Temporal lobe (tissue), 4 donors: ENCODE measurements at places on chromosomes 4 and X. TPM values are rescaled to one million over a fixed set of nuclear protein-coding genes. Genes with fewer than 3 reads are reported as not detected.

The RAB9B gene
- 33.2 TPM for total RNA-seq

The ENAM gene
- total RNA-seq, result not detected

The MAGEC1 gene
- total RNA-seq, result not detected

The AMTN gene
- not detected for total RNA-seq

The NR3C2 gene
- 5.2 TPM for total RNA-seq

The ARHGEF38 gene
- under 0.01 TPM for total RNA-seq

The ODAM gene
- not detected for total RNA-seq

The ADGRG4 gene
- not detected for total RNA-seq

The PLRG1 gene
- total RNA-seq, result 56.5 TPM

The CXCL10 gene
- total RNA-seq, result not detected

The TMEM154 gene
- total RNA-seq, result 0.25 TPM

The PABPC1L2A gene
- total RNA-seq, result 1.7 TPM

The JCHAIN gene
- total RNA-seq, result not detected

The XAGE5 gene
- total RNA-seq, result not detected

The UGT2A1 gene
- not detected for total RNA-seq

The SAGE1 gene
- not detected for total RNA-seq

The ARHGAP36 gene
- total RNA-seq, result under 0.01 TPM

The SEC24D gene
- 8.6 TPM for total RNA-seq

The UGT8 gene
- 4.9 TPM for total RNA-seq

The CITED1 gene
- total RNA-seq, result 3.2 TPM

The SLC9B1 gene
- 6.4 TPM for total RNA-seq

The INTS12 gene
- 27.5 TPM for total RNA-seq

The TCEAL6 gene
- 5.7 TPM for total RNA-seq

The SAP30 gene
- 14.5 TPM for total RNA-seq

The GPRASP1 gene
- 30.0 TPM for total RNA-seq

The POU3F4 gene
- 11.1 TPM for total RNA-seq
